NCI-H1436 treated with DMSO at 0.1 percent for 48 hours (cell line): ENCODE measurements at places on chromosomes 1 and 21.

- no peak for DNase-seq
These were observed 768 bp upstream of the RIIAD1 start for GRCh38 chr1:151720554-151720953.

DNA sequence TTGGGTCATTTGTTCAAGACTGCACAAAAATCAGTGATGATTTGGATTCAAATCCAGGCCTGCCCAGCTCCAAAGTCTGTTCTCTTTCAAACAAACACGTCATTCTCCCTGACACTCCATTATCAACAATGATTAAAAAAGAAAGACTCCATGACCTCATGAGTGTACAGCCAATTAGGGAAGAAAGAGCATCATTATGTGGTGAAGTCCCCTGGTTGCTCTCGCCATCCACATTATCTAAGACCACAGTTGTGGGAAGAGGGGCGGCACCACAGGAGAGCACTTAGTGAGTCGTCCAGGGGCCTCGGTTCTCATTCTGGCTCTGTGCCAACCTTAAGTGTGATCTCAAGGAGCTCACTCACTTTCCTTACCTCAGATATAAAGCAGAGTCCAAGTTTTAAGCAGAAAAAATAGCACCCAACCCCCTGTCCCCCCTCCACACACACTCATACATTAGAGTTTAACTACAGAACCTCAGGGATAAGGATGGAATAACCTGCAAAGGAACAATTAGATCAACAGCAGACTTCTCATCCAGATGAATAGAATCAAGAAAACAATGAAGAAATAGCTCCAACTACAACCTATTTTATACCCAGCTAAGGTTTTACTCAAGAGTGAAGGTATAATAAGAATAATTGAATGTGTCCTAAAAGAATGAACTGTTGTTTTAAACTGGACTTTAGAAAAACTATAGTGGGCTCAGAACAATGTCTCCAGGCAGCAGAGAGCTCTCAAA is 47.8 kb downstream of the COL6A1 start:
- DNase-seq: no peak

GRCh38 chr1:112146201-112146715 is 156.8 kb upstream of the KCND3 start:
- no peak for DNase-seq

DNA sequence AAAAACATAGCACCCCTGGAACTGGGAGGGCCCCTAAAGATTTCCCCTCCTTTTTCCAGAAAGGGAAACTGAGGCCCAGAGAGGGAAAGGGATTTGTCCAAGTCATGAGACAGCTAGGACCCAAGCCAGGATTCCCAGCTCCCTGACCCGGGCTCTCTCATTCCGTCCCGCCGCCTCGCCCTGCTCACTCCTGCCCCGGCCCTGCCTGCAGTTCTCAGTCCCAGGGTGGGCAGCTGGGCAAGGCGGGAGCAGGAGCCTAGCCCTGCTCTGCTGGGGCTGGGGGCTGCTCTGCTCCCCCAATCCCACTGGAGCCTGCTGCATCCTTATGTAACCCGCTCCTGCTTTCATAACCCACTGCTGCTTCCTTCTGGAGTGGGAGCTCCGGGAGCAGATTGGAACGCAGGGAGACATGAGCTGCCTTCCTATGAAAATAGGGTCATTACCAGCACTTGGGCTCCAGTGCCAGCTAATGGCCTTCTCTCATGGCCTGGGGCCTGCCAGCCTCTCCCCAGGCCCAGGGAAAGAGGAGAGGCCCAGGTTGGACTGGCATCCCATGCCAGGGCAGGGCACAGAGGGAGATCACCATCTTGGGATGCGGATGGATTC is 84.5 kb downstream of the CAMK2N1 start:
- DNase-seq: no peak

DNA sequence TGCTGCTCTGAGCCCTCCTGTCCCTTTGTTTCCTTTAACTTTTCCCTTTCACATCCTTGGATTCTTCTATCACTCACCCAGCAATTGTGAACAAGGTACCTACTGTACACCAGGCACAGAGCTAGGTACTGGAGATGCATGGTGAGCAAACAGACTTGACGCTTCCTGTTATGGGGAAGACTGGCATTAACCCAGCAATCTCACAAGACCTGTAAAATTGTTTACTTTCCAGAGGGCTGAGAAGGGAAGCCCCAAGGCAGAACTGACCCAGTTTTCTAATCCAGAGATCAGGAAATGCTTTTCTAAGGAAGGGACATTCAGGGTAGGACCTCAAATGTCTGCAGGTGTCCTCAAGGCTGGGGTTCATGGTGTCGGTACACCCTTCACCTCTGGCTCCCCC is 171.6 kb upstream of the KAZN start:
- no peak for DNase-seq
